Ecto neural progenitor cell (in vitro differentiated cells): ENCODE measurements at places on chromosomes 13 and 19.

GRCh38 chr19:4969772-4970531, 1.0 kb downstream of the KDM4B start:
- peak; percentile 58 for DNase-seq

DNA sequence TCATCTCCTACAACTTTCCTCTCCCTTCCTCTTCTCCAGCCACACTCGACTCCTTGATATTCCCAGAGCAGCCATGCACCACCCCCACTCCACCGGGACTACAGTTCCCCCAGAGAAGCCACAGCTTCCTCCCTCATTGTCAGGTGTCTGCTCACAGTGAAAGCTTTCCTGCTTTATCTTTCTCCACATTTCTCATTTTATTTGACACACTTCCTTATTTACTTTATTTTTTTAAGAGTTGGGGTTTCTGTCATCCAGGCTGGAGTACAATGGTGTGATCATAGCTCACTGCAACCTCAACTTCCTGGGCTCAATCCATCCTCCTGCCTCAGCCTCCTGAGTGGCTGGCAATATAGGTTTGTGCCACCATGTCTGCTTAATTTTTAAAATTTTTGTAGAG, 464.6 kb downstream of the MYO16 start:
- no peak for DNase-seq

DNA sequence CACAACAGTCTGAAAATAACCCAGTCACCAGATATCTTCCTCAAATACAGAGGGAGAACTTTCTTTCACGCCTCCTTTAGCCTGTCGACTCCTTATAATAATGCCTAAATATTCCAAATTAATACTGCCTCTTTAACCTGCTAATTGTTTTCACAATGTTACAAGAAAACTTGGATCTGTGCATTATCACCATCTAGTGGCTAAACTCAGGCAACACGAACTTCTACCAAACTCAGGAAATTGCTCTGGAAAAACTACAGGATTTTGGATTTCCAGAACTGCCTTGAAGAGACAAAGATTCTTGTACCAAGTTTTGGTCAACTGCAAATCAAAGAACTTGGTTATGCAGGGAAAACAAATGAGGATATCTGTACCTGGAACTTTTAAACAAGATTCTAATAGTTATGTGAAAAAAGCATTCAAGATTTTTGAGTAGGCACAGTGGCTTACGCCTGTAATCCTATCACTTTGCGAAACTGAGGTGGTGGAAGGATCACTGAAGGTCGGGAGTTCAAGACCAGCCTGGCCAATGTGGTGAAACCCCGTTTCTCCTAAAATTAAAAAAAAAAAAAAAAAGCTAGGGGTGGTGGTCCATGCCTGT, 10.8 kb downstream of the CLN5 start:
- no peak for DNase-seq

- peak; percentile 80 for DNase-seq
Observed at GRCh38 chr19:1860042-1860775, 3.2 kb downstream of the KLF16 start.

DNA sequence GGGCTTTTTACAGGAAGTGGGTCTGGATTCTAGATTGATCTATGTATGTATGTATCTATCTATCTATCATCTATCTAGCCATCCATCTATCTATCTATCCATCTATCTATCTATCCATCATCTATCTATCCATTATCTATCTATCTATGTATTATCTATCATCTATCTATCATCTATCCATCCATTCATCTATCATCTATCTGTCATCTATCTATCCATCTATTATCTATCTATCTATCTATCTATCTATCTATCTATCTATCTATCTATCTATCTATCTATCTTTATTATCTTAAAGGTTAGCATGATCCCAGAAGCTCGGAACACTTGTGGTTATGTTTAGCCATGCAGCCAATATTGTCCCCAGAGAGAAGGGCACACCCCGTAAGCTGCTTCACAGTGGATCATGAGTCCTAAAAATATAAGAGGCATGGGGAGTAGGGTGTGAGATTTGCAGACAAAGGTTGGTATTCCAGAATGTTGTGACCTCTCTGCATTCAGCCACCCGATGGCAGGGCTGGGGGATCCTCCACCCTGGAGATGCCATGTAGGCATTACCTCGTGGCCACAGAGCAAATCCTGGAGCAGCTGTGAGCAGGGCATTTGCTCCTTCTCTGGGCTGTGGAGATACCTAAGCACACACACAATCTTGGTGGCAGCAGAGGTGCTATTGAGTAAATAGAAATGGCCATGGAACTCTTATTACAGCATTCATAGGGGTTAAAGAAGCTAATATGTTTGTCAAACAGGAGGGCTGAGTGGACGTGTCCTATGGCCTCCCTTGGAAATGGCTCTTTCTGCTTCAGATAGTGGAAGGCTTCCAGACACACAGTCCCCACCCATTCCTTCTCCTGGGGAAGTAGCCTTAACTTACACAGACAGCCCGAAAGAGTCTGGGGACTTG, 310.0 kb upstream of the TSHZ3 start:
- DNase-seq: peak; percentile 18

- DNase-seq: no peak
Observed at GRCh38 chr13:32173881-32174280, 141.3 kb downstream of the ZAR1L start.
